ENCODE measurements at places on chromosomes 11 and 22.
A peak's percentile ranks its signal among the peaks of the same experiment; 100 is the strongest.

GRCh38 chr11:104372111-104372510, 208.2 kb upstream of the PDGFD start:
- no peak for ATAC-seq

GRCh38 chr22:40560551-40560950, 76.0 kb downstream of the MRTFA start:
- peak; percentile 61 for ATAC-seq

GRCh38 chr11:130533113-130533798, 84.8 kb downstream of the ADAMTS15 start:
- no peak for ATAC-seq

DNA sequence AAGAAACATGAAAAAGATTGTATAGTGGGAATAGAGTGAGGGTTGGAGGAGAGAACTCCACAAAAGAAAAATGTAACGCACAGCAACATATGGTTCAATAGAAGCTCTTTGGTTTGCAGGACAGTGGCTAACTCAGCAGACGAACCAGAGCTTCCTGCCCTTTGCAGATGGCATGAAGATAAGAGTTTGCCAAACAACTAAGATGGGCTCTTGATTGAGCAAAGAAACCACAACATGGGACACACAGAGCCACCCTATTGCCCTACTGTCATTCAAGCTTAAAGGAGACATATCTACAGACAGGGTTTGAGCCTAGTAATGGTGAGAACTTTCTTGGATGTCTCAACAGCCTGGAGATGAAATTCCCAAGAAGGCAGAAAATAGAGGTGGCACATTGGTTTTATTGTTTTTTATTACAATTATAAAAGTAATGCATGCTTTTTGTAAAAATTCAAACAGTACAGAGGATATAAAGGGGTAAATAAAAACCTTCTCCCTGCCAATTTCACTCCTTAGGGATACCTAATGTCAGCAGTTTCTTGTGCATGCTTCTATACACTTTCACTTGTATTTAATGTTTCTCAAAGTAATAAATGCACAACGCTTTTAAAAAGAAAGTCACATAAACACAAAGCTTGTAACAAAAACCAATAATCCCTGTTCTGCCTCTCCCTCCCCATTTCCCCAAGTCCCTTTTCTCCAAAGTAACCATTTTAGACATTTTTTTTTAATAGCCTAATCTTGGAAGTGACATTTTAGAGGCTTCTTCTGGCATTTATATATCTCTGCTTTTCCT, 63.7 kb downstream of the COPB1 start:
- ATAC-seq, result peak; percentile 16

DNA sequence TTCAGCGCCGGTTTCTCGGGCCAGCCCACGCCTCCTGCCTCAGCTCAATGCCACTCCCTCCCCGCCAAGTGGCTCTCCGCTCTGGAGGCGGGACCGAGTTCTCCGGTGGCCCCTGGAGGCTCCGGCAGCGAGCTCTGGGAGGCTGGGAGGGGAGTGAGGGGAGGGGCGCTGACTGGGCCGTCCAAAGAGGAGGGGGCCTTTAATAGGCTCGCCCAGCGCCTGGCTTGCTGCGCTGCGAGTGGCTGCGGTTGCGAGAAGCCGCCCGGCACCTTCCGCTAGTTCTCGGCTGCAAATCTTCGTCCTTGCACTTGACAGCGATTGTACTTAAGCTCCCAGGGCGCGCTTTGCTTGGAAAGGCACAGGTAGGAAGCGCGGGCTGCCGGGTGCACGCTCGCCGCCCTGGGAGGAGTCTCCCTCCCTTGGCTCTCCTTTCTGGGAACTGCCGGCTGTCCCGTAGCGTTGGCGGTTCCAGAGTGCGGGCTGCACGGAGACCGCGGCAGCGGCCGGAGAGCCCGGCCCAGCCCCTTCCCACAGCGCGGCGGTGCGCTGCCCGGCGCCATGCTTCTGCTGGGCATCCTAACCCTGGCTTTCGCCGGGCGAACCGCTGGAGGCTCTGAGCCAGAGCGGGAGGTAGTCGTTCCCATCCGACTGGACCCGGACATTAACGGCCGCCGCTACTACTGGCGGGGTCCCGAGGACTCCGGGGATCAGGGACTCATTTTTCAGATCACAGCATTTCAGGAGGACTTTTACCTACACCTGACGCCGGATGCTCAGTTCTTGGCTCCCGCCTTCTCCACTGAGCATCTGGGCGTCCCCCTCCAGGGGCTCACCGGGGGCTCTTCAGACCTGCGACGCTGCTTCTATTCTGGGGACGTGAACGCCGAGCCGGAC, at the start of gene ADAMTS15:
Gene ADAMTS15, plus strand, starts transcription at position 230 of the 894 bp plus-strand sequence. Its CDS starts 329 bp downstream, at position 559.
- peak; percentile 60 for ATAC-seq

All from activated T-helper 17 cell treated with anti-CD3 and anti-CD28 coated beads, Interleukin-2, amount 50 U/mL, for 72 hours (primary cell).